Caki2 (cell line): ENCODE measurements at places on chromosomes 11 and 22.
A peak's percentile ranks its signal among the peaks of the same experiment; 100 is the strongest.

DNA sequence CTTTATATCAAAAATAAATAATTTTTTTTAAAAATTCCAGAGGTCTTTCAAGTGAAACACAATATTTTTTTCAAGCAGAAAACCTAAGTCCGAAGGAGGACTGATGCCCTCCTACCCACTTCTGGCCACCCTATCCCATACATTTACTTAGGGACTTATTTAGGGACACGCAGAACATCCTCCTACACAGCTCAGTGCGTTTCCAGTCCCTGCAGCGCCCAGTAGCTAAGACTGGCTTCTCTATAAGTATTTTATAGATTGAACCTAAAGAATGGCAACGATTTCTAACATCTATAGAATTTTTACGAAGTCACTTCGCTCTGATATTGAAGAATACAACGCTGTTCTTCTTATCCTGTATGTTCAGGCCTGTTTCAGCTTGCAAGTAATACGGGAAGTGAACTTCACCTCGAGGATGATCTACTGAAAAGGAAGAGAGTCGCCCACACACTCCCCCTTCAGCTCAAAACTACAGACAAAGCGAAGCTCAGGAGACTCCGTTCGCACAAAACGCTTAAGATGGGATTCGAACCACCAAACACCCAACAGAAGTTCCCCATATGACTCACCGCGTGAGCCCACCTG lies 328 bp downstream of the CHEK2 start:
- DNase-seq: no peak

- DNase-seq: no peak
These were observed 3.0 kb downstream of the PACSIN3 start for GRCh38 chr11:47183031-47183856.

- no peak for DNase-seq
These were observed 7.6 kb upstream of the SLC39A13 start for GRCh38 chr11:47400768-47401279.

DNA sequence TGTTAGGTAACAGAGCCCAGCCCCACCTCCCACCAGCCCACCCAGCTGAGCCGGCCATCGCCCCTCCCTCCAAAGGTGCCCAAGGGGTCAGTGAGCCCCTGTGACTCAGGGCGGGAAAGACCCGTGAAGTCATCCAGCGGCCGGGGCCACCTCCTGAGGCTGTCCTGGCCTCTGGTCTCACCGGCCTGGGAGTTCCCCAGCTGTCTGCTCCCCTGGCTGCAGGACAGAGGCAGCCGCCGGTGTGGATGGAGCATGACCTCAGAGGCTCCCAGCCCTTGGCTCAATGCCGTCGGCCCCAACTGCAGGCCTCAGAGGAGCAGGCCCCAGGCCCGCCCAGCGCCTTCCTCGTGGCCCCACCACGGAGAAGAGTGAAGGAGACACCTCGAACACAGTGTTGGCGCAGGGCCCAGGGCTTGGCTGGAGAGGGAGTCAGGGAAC lies 28.7 kb downstream of the RPL3 start:
- peak; percentile 99 for DNase-seq
